Ovary (tissue), 10 donors: ENCODE measurements at places on chromosomes 5 and 9. TPM values are rescaled to one million over a fixed set of nuclear protein-coding genes. Genes with fewer than 3 reads are reported as not detected.

GRCh38 chr9:7246917-7247522 lies 489.2 kb downstream of the KDM4C start:
- no peak for DNase-seq

Gene RNF183
- not detected for total RNA-seq

DNA sequence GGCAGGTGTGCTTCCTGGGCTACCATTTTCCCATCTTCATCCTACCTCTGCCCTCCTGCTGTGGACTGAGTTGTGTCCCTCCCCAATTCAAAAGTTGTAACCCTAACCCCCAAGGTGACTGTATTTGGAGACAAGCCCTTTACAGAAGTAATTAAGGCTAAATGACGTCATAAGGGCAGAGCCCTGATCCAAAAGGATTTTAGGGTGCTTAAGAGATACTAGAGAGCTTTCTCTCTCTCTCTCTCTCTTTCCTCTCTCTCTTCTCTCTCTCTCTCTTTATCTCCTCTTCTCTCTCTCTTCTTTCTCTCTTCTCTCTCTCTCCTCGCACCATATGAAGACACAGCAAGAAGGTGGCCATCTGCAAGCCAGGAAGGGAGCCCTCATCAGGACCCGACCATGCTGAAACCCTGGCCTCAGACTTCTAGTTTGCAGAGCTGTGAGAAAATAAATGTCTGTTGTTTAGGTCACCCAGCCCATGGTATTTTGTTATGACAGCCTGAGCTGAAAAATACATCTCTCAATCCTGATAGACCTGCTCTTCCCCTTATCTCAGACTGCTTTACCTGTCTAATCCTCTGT lies 36.0 kb upstream of the TEX48 start:
- DNase-seq = no peak

DNA sequence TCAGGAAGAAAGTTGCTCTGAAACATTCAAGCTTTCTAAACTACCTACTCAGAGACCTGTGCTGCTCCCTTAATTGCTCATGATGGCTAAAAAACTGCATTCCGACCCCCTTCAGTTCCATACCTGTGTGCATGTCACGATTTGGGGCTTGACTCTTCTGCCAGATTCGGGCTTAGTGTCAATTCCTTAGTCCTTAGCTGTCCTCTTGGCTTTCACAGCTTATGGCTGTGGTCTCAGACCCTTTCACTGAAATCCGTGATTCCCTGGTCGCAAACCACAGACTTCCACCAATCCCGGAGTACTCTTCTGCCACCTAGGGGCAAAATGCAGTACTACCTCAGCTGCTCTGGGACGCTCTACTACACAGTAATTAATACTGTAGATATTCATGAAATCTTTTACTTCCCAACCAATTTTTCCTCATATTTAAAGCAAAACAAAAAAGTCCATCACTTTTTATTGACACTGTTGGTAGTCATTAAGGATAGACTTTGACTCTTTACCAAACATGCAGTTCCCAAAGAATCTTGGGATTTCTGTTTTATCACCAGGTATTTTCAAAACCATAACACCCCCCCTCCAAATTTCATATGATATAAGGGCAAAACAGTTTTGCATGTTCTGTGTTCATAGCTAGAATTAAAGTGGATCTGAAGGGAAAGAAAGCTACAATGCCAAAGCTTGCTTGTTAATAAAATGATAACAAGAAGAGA lies 617.4 kb downstream of the SLCO4C1 start:
- DNase-seq = peak; percentile 33

GRCh38 chr5:173263566-173263965 lies 28.6 kb upstream of the NKX2-5 start:
- DNase-seq = no peak

DNA sequence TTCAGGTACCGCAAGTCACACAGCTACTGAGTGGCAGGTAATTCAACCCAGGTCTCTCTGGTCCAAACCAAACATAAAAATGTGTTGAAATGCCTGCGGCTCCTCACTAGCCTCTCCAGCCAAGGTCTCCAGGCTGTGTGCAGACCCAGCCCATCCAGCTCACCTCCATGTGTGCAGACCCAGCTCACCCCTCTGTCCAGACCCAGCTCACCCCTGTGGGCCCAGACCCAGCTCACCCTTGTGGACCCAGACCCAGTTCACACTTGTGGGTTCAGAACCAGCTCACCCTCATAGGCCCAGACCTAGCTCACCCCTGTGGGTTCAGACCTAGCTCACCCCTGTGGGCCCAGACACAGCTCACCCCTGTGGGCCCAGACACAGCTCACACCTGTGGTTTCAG lies 188.0 kb upstream of the ADCY2 start:
- no peak for DNase-seq

Gene SPATA24
- 3.0 TPM for total RNA-seq

DNA sequence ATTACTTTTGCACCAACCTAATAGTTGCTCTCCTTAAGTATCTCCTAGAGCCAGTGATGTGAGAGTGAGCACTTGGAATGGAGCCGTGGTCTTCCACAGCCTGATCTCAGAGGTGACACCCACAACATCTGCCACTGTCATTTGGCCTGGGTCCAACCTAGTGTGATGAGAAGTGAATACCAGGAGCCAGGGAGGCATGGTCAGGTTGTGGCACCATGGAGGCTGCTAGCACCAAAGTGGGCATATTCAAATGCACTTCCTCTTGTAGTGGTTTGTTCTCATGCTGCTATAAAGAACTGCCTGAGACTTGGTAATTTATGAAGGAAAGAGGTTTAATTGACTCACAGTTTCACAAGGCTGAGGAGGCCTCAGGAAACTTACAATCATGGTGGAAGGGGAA lies 22.6 kb upstream of the CEP72 start:
- no peak for DNase-seq

DNA sequence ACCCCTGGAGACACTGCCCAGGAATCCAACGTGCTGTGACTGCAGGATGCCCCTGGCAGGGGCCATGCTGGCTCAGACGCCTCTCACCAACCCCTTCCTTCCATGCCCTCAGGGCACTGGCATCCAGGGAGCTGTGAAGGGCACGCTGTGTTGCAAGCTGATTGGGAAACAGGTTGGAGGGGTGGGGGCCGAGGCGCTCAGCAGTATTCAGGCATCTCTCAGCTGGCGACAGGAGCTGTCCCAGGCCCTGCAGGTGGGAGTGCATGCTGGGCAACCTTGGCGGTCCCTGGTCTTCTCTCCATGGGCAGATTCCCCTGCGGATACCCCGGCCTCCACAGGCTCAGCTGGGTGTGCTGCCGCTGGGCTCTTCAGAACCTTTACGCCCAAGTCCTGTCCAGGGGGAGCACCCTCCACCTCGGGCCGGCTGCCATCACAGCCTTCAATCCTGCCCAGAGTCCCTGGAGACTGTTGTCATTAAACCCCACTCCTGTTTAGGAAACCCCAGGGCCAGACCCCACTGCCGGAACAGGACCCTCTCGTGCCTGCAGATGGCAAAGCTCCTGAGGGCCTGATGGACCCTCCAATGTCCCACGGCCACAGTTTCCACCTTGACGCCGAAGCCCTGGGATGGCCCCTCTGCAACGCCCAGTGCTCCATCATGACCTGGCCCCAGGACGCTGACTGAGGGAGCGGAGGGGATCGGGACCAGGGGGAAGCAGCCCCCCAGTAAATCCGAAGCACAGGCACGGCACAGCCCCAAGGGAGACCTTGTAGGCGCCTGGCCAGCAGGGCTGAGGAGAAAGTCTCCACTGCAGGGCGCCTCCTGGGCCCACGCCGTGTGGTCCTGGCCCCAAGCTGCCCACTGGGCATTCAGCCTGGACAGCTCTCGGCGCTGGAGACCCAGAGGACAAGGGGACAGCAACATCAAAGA lies 9.3 kb downstream of the TPPP start:
- peak; percentile 8 for DNase-seq

Gene FSD1L
- 3.1 TPM for total RNA-seq

DNA sequence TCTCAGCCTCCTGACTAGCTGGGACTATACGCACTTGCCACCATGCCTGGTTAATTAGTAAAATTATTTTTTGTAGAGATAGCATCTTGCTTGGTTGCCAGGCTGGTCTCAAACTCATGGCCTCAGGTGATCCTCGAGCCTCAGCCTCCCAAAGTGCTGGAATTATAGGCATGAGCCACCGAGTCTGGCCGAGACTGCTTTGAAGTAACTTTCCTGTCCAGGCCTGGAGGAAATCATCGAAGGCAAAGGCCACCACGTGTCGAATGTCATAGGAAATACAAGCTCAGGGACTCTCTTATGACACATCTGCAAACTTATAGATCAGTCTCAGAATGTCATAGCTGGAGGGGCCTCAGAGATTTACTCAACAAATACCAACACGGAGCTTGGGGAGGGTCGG lies 25.1 kb downstream of the RAPGEF1 start:
- no peak for DNase-seq

Gene LIFR
- 68.9 TPM for total RNA-seq

GRCh38 chr5:180611140-180611850 lies 20.0 kb upstream of the SCGB3A1 start:
- DNase-seq = no peak

Gene UBE2D2
- total RNA-seq = 144 TPM

GRCh38 chr9:87862536-87863268 lies 20.0 kb upstream of the SPATA31E1 start:
- no peak for DNase-seq

GRCh38 chr5:45694971-45695803 lies 993 bp downstream of the HCN1 start:
- peak; percentile 9 for DNase-seq

GRCh38 chr5:149633476-149634350 lies 52.4 kb downstream of the ARHGEF37 start:
- DNase-seq = no peak

GRCh38 chr5:74295141-74295540 lies 345.4 kb downstream of the ENC1 start:
- no peak for DNase-seq

Gene FAM219A
- total RNA-seq = 15.2 TPM

Gene CDH18
- total RNA-seq = not detected

Gene ZNF622
- total RNA-seq = 25.0 TPM

DNA sequence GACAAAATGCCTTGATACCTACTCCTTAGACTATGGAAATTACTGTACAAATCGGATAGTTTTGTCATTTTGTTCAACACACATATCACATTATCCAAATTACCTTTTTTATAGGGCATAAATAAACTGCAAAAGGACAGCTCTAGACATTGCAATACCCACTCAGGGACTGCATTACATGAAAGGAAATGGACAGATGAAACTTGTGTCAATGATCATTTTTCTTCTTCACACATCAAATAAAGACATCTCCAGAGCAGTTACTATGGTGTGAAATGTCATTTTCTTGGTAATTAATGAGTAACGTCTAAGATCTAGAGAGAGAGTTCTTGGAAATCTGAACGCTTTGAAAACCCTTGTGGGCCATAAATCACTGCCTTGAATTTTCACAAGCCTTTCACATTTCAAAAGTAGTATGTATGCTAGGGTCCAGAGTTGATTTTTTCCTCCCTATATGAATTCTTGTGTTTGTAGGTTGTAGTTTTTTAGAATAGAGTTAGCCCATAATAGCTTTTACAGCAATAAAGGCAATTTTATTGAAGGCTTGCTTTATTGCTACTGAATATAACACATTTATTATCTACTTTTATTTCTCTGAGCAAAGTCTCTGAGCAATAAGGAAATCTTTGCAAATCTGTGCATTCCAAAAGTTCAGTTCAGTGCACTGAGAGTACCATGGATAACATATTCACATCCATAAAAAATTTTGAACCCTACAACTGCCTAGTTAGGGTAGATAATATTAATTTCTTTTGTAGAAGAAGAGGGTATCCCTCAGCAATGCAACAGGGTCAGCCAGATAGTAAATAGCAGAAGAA lies 358.0 kb upstream of the PCSK5 start:
- DNase-seq = no peak

Gene STKLD1
- 0.48 TPM for total RNA-seq

Gene TMEM174
- total RNA-seq = not detected

DNA sequence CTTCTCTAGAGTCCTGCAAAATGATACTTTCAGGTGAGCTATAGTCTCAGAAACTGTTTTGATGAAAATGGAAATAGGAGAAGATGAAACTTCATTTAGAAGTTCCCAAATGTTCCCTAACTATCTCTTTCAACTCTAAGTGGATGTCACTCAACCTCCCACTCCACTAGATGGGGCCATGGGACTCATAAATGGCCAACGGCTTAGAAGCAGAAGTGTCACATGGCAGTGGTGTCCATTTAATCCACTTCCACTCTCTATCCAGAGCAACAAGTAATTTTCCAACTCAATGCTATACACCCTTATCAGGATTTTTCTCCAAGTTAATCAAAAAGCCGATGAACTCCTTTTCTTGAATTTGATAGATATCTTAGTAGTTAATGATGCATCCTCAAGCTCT lies 295.7 kb downstream of the EDIL3 start:
- DNase-seq = no peak

Gene SPINK1
- total RNA-seq = not detected

GRCh38 chr5:89471115-89471514 lies 588.1 kb upstream of the MEF2C start:
- DNase-seq = no peak

Gene INSL4
- not detected for total RNA-seq

- DNase-seq = no peak
Observed at GRCh38 chr5:34474573-34475021, 181.5 kb upstream of the RAI14 start.

DNA sequence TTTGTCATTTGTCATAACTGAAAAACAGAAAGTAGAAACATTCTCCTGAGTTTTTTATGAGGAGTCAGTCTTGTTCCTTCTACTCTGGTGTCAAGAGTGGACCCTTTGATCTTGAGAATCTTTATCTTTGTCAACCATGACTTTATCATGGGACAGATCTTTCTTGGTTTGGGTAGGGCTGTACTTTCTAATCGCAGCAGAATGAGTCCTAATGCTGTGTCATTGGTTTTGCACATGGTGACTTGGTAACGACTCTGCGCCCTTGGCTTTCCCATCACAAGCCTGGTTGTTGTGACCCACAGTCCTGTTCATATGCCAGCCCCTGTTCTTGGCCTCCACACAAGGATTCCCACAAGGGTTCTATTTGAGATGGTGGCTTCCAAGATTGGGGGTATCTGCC lies 45.6 kb downstream of the AOPEP start:
- no peak for DNase-seq

DNA sequence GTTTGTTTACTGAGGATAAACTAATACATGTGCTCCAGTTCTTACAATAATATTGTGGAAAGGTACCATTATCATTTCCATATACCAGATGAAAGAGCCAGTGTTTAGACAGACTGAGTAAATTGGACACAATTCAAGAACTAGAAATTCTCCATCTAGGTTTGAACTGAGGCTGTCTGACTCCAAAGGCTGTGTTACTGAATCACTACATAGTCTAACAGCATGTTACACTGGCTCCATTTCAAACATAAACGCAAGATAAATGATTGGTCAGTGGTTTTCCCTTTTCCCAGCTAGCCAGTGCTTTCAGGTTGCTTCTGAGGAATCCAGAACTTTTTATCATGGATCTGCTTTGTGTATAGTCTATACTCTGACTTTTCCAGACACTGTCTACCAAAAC lies 8.1 kb downstream of the SPDL1 start:
- no peak for DNase-seq

Gene C7
- 1,395 TPM for total RNA-seq

DNA sequence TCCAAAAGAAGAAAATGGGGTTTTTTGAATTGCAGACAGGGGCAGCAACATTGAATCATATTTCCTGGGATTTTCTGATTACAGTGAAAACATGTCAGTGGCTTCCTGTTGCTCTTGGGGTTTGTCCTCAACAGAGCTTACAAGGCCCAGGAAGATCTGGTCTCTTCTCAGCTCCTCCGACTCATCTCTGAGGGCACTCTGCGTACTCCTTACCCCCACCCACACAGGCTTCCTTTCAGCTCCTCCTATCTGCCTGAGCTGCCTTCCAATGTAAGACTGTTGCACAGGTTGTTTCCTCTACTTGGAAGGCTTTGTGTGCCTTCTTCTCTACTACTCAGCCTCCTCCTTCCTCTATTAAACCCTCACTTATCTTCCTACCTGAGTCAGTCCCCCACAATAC lies 245.1 kb upstream of the MEF2C start:
- DNase-seq = no peak

GRCh38 chr9:124295159-124295794 lies 37.5 kb downstream of the NEK6 start:
- DNase-seq = no peak
